Occipital lobe (tissue), 3 donors: ENCODE measurements at places on chromosomes 3 and 15.

GRCh38 chr15:92922418-92923002 is 22.4 kb downstream of the CHD2 start:
- DNase-seq: no peak

DNA sequence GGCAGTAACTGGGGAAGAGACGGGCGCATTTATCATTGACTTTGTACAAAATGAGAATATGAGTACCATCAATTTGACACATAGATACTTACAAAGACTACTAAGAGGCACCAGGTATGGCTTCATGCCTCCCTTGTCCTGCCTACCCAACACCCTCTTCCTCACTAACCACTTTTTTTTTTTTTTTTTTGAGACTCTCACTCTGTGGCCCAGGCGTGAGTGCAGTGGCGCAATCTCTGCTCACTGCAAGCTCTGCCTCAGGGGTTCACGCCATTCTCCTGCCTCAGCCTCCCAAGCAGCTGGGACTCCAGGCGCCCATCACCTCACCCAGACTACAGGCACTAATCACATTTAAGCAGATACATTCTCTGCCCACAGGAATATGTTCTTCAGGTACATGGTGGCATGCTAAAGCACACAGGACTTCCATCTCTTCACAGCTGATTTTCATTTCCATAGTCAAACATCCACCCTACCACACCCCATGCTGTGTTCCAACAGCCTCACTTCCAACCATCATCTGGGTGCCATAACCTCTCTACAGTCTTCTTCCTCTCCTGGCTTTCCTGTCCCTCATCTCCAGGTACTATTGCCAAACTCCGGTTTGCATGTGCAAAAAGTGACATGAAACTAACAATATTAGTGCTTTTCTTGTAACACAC is 41.7 kb downstream of the RAB27A start:
- DNase-seq: no peak

DNA sequence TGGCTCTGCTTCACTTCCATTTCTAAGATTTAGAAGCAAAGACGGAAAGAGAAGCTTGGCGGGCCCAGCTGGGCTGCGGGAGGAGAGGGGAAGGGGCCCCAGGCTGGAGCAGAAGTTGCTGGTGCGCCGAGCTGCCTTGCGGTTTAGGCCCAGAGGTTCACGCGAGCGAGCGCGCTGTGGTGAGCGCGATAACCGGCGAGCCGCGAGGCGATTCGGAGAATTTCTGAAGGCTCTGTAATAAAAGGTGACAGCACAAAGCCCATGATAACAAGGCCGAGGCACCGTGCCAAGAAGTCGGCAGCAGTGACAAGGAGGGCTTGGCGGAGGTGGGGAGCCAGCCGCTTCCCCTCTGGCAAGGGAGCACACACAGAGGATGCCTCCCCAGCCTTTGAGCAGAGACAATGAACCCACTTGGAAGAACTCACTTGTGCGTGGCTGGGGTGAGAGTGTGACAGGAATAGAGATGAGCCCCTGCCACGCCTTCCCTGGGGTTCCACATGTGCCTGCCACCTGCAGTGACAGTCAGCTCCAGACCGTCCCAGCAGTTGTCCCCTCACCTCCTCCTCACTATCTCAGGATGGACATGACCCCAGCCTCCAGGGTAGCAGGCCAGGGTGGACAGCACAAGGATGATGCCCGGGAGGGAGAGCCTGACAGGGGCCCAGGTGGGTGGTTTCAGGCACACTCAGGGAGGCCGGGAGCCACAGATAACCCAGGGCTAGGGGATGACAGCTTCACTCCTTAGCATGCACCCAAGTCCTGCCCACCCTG is 315.2 kb downstream of the UACA start:
- DNase-seq: no peak

DNA sequence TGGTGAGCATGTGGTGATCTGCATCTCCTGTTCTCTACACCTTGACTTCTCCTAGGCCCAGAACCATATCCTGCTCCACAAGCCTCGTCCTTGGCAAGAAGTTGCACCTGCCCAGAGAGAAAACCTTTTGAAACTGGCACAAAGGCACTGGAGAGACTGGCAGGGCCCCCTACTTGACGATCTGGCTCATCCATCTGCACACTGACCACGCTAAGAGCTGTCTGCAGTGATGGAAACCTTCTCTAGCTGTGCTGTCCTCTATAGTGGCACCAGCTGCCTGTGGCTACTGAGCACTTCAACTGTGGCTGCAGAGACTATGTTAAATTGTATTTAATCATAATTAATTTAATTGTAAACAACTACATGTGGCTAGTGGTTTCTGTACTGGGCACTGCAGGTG is 26.2 kb upstream of the SRP14 start:
- no peak for DNase-seq

DNA sequence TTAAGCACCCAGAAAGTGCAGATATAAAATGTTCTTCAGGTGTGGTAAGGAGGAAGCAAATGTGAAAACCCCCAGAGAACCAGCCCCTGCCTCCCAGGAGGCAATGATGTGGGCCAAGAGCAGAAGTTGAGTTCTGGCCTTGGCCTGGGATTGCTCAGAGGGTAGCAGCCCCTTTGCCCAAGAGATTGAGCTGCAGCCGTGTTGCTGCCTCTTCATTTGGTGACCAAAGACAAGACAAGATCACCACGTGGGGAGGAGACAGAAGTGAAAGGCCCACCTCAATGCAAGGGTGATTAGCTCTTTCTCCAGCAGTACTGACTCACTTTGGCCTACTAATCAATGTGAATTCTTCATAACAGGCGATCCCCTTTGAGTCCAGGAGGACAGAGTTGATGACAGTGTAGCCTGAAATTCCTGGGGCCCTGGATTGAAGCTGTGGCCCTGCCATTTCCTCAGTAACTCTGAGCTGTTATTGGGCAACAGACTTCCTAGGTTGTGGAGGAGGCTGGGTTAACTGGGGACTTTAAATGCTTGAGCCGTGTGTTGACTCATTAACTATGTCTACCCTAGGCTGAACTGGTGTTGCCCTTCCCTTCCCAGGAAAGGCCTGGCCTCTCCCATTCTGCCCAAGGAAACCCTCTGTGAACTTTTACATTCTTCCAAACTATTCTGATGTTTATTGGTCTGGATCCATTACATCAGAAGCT is 86.5 kb downstream of the ST6GAL1 start:
- no peak for DNase-seq

DNA sequence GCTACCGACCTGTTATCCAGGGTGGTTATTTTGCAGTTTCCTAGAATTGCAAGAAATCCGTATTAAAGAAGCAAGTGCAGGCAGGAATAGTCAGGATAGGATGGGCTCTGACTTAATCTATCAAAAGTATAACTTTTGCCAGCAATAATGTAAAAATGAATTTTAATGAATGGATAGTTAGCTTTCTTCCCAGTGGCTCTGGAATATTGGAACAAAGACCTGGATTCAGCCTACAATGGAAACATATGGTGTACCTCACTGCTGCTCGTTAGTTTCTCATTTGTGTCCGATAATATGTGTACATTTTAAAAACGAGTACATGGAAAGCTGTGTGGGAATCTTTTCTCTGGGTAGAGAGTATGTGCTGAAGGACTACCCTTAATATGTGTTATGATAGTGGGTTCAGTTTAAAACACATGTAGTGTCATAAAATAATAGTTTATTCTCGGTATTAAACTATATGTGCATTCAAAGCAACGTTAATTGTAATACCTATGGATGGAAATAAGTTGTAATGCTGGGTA is 805 bp downstream of the SERPINI1 start:
- no peak for DNase-seq

DNA sequence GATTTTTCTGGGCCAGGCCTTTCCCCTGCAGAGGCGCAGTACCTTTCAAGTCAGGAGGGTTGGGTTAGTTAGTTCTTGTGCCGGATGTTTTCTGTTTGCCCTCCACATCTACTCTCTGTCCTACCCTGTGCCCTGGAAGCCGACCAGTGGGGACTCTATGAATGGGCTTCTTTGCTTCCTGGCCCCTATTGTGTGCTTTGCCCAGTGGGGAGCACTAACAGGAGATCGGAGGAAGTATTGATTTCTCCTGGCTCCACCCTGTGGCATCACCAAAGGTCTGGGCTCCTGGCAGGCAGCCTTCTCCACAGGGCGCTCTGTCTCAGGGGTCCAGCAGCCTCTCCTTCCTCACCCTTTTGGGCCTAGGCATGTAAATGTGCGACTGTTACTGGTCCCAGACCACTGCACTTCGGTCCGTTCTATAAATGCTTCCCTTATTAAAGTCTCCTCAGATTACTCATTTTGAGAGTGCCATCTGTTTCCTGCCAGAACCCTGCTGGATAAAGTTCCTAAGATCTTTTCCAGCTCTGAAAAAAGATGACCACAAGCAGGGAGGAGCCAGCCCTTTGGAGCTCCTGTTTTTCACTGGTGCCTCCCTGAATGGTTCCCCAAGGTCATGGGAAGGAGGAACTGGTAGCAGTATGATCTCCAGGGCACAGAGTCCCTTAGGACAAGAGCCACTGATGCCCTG is 44.5 kb downstream of the CTDSPL start:
- DNase-seq: no peak

DNA sequence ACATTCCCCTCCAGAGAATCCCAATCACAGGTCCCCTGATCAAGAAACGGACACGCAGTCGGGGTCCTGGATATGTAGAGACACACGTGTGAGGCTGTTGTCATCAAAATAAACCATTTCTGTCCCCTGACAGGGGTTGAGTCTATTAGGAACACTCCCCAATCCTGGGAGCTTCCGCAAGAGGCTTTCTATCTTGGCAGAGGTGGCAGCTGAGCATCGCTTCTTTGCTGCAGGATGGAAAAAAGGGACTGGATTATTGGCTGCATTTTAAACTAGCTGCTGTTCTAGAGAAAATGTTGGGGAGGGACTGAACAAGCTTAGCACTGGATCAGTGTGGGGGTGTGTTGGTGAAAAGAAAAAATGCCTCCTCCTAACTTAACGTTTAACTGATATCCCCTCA is 2.5 kb upstream of the CNTN4 start:
- peak; percentile 15 for DNase-seq

- no peak for DNase-seq
Observed at GRCh38 chr3:149494022-149494758, 19.7 kb downstream of the TM4SF4 start.

DNA sequence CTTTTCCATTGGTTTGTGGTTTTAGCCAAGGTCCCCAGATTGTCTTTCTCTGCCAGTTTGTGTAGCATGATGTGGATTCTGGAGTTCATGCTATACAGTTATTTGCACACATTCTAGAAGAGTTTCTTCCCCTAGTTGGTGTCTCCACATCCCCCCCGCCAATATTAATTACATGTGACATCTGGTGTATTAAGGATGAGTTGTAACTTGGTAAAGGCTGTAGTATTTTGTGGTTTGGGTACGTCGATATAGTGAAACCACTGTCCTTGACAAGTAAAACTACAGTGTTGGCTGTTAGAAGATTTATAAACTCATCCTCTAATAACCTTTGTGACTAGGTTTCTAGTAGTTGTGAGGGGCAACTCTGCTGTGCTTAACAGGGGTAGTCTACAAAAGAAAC is 23.7 kb upstream of the P4HTM start:
- DNase-seq: no peak

- peak; percentile 62 for DNase-seq
Observed at GRCh38 chr3:62874711-62875557, at the start of gene CADPS. TSS of gene CADPS (minus strand) at chr3:62875416. CDS start at chr3:62875029, 387 bp downstream.
